ENCODE measurements at places on chromosomes 2 and 18.

DNA sequence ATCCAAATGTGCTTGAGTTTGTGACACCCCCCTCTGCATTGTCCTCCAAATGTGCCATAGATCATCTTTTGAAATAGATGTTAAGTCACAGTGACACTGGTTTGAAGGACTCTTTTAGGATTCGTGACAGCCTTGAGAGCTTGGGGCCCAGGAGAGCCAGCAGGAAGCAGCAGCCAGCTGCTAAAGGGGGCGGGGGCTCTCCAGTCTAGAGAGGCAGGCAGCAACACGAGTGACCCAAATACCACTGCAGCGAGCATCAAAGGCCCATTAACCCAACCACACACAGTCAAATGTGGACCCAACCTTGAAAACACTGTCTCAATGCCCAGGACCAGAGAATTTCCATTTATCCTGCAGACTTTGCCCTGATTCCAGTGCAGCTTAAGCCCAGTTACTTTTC lies 75.6 kb downstream of the ZBTB7C start:
- no peak for DNase-seq

- DNase-seq, result peak; percentile 82
Measured at GRCh38 chr2:181573140-181573736, 83.7 kb downstream of the CERKL start.

DNA sequence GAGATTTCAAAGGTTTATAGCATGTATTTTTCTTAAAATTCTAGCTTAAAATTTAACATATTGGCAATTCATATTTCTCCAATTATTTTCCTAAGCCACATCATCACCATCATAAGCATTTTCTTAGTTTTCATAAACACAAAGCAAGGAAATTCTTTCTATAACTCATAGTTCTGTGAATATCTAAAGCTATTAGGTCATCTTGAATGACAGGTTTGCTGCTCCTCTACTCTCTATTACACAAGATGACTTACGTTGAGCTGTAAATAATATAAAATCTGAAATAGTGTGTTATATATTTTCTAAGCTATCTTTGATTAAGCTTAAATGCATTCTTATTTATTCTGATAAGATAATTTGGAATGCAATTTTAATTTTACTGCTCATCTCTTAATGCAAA lies 984.6 kb upstream of the CNTNAP5 start:
- no peak for DNase-seq

DNA sequence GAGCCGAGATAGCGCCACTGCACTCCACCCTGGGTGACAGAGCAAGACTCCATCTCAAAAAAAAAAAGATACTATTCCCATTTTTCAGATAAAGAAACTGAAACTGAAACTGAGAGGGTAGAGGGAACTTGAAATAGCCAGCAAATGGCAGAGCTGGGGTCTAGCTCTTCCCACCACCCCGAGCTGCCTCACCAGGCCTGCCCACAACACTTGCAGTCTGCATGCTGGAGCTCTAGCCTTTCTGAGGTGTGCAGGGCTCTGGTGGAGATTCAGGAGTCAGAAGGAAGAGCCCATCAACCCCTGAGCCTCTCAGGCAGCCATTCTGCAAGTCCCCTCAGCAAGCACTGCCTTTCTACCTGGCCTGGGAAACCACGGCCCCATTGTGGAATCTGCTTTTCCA lies 14.3 kb downstream of the EDAR start:
- DNase-seq, result no peak

DNA sequence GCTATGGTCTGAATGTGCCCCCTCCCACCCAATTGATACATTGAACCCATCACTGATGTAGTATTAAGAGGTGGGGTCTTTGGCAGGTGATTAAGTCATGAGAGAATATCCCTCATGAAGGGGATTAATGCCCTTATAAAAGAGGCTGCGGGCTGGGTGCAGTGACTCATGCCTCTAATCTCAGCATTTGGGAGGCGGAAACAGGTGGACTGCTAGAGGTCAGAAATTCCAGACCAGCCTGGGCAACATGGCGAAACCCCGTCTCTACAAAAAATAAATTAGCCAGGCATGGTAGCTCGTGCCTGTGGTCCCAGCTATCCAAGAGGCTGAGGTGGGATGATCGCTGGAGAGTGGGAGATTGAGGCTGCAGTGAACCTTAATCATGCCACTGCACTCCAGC lies 14.3 kb downstream of the POLR2D start:
- peak; percentile 69 for DNase-seq

DNA sequence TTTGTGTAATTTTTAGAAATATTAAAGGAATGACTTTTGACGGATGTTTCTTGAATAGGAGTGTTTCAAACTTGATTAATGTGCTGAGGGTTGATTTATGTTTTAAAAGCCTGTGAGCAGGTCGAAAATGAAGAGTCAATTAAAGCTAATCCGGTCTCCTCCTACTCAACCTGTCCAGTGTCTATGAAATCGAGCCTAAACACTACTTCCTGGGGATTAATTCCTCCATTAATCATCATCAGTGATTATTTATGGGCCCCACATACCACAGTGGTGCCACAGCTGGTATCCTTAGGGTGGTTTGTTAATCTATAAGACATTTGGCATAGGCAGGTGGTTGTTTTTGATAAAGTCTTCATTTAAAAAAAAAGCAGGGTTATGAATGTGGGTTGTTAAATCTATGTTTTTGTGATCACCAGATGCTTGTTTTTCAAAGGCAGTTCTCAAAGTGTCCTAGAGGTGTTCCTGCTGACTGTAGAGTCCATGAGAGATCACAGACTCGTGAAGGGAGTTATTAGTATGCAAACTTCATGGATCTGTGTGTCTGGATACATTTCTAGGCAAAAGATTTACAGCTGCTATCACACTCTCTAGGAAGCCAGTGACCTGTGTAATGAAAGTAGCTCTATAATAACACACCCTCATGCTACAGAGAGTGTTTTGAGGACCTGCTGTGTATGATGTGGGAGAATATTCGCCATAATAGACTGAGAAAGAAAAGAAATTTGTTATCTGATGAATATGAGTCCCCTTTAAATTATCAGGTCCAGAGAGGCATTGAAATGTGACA lies 308.6 kb downstream of the AKAIN1 start:
- peak; percentile 84 for DNase-seq

GRCh38 chr2:160440888-160441287 lies 52.7 kb downstream of the RBMS1 start:
- no peak for DNase-seq

- no peak for DNase-seq
Measured at GRCh38 chr18:68772268-68772667, 25.6 kb upstream of the CCDC102B start.

GRCh38 chr2:20113986-20114938 lies 62.8 kb upstream of the LAPTM4A start:
- DNase-seq, result no peak

DNA sequence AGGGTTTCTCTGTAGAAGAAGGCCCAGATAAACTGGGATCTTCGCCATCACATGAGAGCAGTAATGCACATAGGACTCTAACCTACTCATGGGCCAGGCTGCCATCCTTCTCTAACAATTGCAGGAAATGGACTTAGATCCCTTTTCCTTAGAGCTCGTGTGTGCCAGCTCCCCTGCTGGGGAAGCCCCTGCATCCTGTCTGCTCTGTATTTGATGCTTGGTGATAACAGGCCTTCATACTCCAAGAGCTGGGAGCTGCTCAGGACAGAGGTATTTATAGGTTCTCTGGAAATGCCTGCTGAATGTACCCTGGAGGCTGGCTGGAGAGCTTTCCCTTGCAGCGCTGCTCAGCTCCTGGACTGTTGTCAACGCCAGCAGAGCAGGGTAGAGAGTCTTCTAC lies 249.6 kb downstream of the MTX2 start:
- DNase-seq, result no peak

GRCh38 chr2:40098786-40099470 lies 319.9 kb upstream of the THUMPD2 start:
- DNase-seq, result no peak

DNA sequence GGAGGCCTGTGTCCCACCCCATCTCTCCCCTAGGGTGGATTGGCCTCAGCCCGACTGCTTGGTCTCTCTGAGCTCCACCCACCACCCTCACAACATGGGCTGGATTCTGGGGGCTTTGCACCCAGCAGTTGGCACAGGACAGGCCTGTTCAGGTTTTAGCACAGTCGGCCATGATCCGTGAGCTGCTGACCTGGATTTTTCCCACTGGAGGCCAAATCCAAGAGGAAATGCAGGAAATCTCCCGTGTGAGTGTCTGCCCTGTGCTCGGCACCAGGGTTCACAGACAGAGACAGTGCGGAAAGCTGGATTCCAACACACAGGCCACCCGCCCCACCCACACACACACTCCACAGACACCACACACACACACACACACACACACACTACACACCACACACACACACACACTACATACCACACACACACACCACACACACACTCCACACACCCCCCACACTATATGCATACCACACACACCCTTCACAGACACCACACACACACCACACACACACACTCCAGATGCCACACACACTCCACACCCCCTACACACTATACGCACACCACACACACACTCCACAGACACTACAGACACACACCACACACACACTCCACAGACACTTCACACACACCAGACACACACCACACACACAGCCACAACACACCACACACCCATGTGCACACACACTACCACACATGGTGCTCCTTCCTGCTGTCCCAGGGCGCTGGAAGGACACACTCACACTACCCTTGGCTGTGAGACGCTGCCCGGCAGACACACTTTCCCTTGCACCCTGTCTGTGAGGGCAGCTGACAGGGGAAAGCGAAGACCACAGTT lies 14.1 kb downstream of the MBP start:
- no peak for DNase-seq

DNA sequence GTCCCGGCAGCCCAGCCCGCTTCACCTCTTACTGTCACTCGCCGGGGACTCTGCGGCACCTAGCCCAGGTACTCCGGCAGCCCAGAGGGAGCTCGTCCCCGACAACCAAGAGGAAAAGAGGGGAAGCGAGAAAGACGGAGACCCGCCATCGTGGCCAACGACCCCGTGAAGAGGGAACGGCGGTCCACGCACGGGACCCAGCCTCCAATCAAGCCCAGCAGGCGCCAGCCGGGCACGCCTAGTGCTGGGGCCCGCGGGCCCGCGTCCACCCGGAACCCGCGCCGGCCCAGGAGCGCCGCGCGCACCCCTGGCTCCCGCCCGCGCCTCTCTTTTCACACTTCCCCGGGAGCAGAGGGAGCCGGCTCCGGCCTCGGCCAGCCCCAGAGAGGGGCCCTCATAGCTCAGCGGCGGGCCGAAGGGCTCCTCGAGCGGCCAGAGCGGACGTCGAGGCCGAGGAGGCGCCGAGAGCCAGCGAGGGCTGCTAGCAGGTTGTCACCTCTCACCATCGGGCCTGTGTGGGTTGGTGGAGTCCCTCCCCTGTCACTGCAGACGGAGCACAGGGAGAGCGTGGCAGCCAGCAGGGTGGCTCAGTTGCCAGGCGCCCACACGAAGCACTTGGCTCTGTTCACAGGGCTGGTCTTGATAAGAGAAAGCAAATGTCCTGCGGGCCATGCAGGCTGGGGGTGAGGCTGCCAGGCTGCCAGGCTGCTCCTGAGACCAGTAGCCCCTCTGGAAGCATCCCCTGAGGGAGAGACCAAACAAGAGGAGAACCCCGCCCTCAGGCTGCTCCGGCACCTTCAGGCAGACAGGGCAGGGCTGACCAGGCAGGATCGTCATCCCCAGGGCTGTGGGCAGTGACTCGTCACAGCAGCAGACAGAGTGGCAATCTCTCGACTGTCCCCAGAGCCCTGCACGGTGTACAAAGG lies 36.9 kb upstream of the KLF11 start:
- no peak for DNase-seq

GRCh38 chr2:235514627-235515363 lies 21.0 kb downstream of the AGAP1 start:
- peak; percentile 29 for DNase-seq

GRCh38 chr2:203427061-203427460 lies 98.9 kb downstream of the ABI2 start:
- DNase-seq, result no peak

- DNase-seq, result peak; percentile 97
Measured at GRCh38 chr2:98465456-98466226, 21.0 kb downstream of the INPP4A start.

GRCh38 chr2:126616606-126617069 lies 39.3 kb upstream of the GYPC start:
- DNase-seq, result peak; percentile 29

DNA sequence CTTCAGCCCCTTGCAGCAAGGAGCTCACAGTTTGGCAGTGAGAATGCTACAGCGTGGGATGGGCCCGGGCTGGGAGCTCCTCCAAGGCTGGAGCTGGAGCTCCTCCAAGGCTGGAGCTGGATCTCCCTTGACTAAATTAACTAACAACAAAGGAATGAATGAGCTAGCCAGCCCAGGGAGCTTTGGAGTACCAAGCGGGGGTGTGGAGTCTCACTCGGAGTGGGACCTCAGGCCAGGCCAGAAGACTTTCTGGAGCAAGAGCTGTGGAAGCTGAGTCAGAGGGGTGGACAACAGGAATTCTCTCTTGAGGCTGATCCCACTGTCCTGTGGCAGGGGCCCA lies 244.7 kb upstream of the HS6ST1 start:
- DNase-seq, result no peak

- DNase-seq, result peak; percentile 96
Measured at GRCh38 chr2:45242161-45242741, 233.0 kb upstream of the SIX2 start.

- DNase-seq, result peak; percentile 93
Measured at GRCh38 chr2:2014251-2014771, 270.0 kb upstream of the PXDN start.

- DNase-seq, result no peak
Measured at GRCh38 chr2:163834221-163834620, 98.4 kb upstream of the FIGN start.

DNA sequence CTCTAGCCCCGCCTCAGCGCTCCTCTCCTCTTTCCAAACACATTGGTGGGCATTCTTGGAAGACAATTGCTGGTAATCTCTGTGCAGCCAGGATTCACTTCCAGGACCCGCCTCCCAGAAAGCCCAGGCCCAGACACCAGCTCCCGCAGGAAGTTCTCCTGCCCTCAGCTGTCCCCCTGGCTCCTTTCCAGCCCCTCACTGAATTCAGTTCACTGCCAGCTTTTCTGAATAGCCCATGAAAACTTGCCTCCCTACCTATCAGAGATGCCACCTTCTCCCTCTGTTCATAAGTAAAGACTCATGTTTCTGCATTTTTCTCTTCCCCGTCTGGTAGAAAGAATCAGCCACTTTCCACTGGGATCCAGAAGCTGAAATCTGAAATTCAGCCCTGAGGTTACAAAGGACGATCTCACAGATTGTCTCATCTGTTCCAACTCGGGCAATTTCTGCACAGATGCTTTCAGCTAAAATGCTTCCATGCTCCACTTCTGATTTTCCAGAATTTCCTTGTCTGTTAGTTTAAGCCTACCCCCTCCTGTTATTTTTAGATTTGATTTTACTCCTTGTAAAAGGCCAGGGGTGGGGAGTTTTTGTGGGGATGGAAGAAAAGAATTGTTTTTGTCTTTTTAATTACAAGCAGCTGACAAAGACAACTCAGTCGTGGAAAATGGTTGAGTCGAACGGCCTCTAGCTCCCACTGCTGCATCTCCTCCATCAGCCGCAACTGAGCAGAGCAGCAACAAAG lies 98.1 kb downstream of the SP3 start:
- DNase-seq, result no peak

DNA sequence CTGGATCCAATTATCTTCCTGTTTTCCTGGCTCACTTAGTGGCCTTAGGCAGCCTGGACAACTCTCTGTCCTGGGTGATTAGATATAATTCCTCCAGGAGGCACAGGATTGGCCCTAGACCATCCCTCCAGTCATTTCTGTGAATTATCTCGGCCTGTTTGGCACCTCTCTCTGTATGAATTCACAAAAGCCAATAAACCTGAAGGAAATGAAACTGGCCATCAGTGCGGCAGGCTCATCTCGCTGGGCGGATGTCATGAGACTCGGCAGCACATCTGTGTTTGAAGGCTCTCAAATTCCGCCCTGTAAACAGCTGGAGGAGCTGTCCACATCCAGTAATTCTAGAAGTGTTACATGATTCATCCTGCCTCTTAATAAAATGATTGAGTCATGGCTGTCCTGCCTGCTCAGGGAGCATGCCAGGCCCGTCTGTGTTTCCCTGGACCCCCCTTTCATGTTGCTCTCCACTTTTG lies 38.6 kb downstream of the ACOXL start:
- no peak for DNase-seq

All from NCI-H82 (cell line).